ENCODE measurements at places on chromosomes 3 and 15.
A peak's percentile ranks its signal among the peaks of the same experiment; 100 is the strongest.

DNA sequence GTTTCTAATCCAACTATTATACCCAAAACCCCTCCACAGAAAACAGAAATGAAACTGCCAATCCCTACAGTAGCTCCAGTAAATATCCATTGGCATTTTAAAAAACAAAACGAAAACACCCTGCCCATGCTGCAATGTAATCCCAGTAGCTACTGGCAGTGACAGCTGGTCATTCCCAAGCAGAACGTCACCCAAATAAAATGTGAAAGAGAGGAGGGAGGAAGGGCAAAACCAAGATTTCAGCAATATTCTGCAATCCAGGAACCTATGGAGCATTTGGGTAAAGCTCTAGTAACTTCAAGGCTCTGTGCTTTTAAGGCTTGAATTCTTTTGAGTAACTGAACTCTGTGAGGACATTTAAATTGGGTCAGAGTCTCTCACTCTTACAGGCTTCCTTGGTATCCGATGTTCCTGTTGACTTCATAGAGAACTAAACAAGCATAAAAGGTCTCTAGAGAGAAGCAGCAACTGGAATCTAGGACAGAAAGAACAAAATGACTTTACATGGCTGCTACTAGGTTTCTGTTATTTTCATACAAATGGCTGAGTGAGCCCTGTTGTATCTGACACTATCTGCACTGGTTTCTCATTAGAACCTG, 136.2 kb downstream of the TNIK start:
- DNase-seq: peak; percentile 15

GRCh38 chr3:153704115-153704514, 417.1 kb upstream of the ARHGEF26 start:
- no peak for DNase-seq

GRCh38 chr3:127535901-127536829, 54.4 kb downstream of the TPRA1 start:
- DNase-seq: no peak

DNA sequence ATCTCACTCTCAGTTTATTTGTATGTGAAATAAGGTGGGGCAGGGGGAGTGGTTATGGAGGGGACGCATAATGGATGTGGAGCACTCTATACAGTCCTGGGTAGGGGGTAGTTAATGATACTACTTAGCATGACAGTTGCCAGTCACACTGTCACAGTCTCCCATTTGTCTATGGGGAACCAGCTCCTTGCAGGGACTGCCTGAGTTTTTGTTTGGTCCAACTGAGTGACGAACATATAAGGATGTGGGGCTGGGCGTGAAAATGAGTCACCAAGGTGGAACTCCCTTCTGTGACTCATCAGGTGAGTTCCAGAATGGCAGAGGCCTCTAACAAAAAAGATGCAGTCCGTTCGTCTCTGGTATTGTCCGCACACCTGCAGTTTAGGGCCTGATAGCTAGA, 235.3 kb upstream of the ST8SIA2 start:
- DNase-seq: no peak

GRCh38 chr3:152706991-152707713, 127.8 kb upstream of the P2RY1 start:
- DNase-seq: no peak

DNA sequence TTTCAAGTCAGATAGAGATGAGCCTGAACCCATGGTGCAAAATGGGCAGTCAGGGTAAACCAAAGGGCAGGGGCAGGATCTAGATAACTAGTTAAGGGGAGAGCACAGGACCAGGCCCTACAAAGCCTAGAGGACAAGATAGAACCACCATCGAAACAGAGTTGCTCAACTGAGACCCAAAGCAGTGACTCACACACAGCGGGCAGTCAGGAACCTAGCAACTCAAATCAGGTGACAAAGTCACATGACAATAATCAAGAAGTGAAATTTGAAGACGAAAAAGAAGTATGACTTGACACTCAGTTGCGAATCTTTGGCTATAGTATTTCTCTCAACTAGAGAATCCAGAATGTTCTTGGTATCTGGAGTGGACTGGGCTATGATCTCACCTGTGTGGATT, 136.0 kb upstream of the PTPRG start:
- no peak for DNase-seq

- DNase-seq: no peak
Measured at GRCh38 chr3:19711160-19711782, 222.7 kb downstream of the EFHB start.

- DNase-seq: peak; percentile 97
Measured at GRCh38 chr3:65497846-65498245, 540.9 kb downstream of the MAGI1 start.

Data from cerebellar cortex (tissue), 1 donor.